ENCODE measurements at places on chromosomes 1 and 21. TPM values are rescaled to one million over a fixed set of nuclear protein-coding genes. Genes with fewer than 3 reads are reported as not detected.

Gene SAMSN1
- not detected for total RNA-seq

Gene PLEKHN1
- not detected for total RNA-seq

DNA sequence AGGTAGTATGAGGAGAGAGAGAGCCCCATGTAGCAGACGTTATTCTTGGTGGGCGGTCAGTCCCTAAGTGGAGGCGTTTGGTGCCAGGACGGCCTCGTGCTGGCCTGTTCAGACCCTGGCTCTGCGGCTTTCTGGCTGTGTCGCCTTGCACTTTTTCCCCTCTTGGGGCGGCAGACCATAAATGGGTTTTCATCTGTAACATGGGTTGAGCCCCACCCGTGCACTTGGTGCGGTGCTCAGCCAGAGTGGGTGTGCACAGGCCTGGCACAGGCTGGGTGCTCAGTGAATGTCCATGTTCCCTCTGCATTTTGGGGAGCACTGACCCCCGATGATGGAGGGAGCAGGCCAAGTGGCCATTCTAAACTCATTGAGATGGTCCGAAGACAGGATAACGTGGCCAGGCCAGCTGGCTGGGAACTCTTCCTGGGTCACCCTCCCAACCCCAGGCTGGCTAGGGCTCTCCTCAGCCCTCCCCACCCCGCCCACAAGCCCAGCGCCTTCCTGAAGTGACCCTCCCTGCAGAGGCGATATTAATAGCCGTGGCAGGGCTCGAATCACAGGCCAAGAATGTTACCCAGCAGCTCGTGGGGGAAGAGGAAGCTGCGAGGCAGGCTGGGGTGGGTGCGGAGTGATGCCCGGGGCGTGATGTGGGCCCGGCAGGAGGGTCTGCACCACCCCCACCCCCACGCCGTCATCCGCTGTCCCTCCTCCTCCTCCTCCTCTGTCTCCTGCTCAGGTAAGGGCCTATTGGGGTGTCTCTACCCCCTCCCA, 78.5 kb downstream of the ARHGEF10L start:
- no peak for DNase-seq

Gene SPATA1
- total RNA-seq, result not detected

DNA sequence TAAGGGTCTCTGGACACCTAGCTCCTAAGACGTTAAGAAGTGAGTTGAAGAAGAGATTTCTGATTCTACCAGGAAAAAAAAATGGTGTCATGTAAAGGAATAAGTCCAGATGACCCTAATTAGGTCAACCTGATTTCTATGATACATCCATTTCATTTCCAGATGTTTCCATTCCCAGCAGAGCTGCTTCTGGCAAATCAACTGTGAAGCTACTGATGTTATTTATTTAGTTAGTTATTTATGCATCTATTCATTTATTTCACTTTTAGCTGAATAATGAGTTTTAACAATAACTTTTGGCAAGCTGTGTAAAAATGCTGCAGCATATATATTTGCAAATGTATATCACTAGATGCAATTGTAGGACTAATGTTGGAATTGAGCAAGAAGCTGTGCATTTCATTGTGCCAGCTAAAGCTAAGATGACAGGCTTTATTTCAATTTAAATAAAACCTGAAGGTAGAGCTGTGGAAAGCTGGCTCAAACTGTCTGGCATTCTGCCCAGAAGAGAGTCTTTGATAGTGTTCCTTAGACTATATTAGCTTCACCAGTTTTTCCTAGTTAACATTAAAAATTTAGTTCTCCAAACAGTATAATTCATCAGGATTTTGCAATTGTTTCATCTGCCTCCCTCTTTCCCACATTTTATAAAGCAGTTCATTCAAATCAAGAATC, 1164.4 kb upstream of the ADGRL4 start:
- DNase-seq, result no peak

Gene FAM78B
- 0.30 TPM for total RNA-seq

Gene SMPDL3B
- total RNA-seq, result not detected

- no peak for DNase-seq
Measured at GRCh38 chr1:34701326-34702060, 53.4 kb upstream of the GJB5 start.

DNA sequence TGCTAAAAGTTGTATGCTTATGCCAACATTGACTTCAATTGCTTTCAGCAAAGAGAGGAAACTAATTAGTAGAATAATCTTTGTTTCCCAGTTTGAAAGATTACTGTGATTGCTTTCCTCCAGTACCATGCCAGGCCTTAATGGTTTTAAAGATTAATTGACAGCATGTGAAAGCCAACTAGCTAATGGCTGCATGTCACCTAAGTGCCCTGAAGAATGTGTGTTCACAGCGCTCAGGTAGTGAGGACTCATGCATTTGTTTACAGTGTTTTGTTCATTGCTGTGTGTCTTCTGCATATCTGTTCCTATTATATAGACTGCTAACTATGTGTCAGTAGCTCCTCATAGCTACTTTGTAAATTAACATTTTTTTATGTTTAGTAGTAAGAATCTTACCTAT, 335.6 kb downstream of the LRRIQ3 start:
- DNase-seq, result no peak

Gene HSD3B1
- not detected for total RNA-seq

DNA sequence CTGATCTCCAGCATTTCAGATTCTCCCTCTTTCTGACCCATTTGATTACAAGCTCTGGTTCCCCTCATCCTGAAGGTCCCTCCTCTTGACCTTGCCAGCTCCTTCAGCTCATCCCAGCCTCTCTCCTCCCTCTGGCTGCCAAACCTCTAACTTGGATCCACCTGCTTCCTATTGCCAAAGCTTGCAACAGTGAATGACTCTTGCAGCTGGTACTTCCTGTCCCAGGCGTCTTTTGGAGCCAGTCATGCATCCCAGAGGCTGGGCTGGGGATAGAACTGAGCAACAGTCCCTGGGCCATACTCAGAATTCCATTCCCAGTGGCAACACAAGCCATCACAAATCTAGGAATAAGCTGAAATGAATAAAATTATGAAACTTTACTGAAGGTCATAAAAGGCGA, 27.7 kb upstream of the SPOCD1 start:
- DNase-seq, result peak; percentile 92

- no peak for DNase-seq
Measured at GRCh38 chr1:75198761-75199160, 64.6 kb downstream of the LHX8 start.

Gene PADI3
- 7.3 TPM for total RNA-seq

Gene TCHH
- total RNA-seq, result 0.10 TPM

DNA sequence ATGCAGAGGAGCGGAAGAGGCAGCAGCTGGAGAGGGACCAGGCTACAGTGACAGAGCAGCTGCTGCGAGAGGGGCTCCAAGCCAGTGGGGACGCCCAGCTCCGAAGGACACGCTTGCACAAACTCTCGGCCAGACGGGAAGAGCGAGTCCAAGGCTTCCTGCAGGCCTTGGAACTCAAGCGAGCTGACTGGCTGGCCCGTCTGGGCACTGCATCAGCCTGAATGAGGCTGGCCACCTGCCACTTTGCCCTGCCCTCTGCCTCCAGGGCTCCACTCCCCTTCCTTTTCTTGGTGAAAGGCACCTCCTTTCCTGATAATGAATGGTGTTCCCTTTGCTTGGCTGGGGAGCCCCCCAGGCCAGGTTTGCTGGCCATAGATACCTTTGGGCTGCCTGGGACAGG, 3.3 kb upstream of the HMGN2 start:
- no peak for DNase-seq
